ENCODE measurements at places on chromosomes 5 and 9.

GRCh38 chr5:112649882-112650281, 87.8 kb upstream of the APC start:
- no peak for DNase-seq

DNA sequence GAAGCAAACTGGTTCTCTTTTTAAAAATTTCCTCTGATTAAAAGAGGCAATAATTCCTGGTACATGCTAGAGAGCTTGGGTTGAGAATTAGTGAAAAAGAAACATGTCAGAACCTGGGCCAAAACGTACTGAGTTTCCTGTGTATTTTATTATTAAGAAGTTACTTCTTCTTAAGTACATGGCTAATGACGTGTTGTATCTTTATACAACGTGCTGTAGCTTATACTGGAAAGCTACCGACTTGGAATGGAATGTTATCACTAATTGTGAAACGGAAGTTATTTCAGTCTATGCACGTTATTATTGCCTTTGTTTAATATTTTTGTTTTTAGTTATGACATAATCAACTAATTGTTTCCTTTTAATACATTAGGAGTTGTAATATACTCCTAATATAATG, 43.1 kb downstream of the ZNF366 start:
- no peak for DNase-seq

GRCh38 chr5:91443761-91444467, 60.8 kb upstream of the ARRDC3 start:
- DNase-seq, result no peak

DNA sequence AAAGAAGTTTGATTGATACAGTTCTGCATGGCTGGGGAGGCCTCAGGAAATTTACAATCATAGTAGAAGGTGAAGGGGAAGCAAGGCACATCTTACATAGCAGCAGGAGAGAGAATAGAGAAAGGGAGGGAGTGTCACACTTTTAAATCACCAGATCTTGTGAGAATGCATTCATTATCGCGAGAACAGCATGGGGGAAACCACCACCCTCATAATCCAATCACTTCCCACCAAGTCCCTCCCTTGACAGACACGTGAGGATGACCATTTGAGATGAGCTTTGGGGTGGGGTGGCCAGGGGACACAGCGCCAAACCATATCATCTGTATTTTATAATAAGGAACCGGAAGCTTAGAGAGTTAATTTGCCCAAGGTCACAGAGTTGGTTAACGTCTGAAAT, 13.7 kb upstream of the FOCAD start:
- no peak for DNase-seq

GRCh38 chr5:108801776-108802175, 54.1 kb downstream of the FER start:
- DNase-seq, result no peak

GRCh38 chr5:174625591-174626350, 98.6 kb upstream of the MSX2 start:
- DNase-seq, result no peak

GRCh38 chr9:92342825-92343488, 17.2 kb downstream of the CENPP start:
- no peak for DNase-seq

DNA sequence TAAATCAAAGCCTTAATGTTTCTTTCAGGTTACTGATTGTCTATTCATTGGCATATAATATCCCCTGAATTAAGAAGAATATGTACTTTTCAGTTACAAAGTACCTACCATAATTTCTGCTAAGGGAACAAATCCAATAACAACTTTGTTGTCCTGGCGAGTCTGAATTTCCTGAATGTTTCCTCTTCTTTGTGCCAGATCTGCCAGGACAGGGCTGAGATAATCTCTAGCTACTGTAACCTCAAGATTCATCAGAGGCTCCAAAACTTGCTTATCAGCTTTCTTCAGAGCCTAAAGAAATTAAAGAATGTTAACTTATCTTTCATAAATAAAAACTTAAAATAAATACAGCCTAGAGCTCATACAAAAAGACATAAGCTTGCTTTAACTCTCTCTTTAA, 37.2 kb downstream of the HEXB start:
- DNase-seq, result no peak

DNA sequence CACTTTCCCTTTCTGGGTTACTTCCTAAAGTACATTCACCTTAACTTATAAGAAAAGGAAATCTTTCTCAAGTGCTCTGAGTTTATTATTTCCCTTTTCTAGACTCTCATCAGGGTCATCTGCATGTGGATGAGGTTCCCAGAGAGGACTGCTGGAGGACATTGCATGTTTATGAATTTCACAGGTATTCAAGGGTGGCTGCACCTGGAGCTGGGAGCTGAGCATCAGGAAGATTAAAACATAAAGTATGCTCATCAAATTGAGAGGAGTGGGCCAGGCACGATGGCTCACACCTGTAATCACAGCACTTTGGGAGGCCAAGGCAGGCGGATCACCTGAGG, 34.7 kb upstream of the PLIN2 start:
- no peak for DNase-seq

GRCh38 chr9:5994493-5994892, 20.9 kb downstream of the RANBP6 start:
- no peak for DNase-seq

GRCh38 chr5:37988454-37989046, 148.7 kb upstream of the GDNF start:
- no peak for DNase-seq

DNA sequence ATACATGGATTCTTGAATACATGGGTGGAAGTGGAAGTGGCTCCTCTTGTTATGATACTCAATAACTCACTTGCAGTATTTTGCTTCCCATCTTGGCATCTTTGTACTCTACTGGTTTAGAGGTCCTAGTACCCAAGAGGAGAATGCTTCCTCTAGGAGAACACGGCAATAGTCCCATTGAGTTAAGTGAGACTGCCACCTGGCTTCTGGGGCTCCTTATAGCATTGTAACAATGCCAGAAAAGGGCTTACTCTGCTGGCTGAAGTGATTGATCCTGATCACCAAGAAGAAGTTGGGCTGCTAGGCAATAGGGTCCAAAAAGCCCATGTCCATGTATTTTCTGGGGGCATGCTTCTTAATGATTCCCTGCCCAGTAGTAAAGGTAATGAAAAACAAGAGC, 627.6 kb upstream of the SGCD start:
- DNase-seq, result no peak

DNA sequence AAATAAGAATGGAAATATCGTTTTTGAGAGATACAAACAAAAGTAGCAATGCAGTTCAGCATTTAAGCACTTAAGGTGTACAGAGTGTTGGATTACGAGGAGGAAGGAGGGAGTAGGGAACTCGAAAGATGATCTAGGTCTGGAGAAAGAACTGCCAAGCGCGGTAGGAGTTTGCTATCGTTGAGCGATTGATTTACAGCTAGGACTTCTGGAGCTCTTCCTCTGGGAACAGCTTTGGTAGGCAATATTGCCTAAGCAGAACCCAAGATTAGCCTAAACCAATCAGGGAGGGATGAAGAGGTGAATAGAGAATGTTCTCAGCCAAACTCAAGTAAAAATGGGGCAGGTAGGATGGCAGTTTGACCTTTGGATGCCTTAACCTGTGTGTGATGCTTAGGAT, 965 bp downstream of the CLTA start:
- DNase-seq, result no peak

DNA sequence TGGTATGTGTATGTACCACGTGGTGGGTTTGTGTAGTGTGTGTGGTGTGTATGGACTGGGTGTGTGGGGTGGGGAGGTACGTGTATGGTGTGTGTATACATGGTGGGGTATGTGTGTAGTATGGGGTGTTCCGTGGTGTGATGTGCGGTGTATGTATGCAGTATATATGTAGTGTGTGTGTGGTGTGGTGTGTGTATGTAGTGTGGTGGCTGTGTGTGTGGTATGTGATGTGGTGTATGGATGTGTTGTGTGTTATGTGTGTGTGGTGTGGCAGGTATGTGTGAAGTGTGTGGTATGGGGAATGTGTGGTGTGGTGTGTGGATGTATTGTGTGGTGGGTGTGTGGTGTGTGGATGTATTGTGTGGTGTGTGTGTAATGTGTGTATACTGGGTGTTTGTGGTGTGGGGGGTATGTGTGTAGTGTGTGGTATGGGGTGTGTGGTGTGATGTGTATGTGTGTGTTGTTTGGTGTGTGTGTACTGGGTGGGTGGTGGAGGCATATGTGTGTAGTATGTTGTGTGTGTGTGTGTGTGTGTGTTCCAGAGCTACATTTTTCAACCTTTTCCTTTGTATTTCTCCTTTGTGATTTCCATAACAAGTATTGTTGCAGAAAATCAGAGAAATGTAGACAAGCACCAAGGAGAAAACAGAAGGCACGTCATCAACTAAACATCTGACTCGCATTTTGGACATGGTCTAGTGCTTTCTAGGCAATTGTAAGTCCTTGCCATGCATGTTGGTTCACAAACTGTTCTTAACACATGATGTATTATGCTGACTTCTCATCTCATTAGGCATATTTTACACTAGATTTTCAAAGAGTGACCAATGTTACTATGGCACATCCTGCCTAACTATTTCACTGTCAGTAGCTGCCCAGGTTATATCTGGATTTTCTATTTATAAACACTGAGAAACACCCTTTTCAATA, 13.2 kb downstream of the SEMA4D start:
- DNase-seq, result no peak

DNA sequence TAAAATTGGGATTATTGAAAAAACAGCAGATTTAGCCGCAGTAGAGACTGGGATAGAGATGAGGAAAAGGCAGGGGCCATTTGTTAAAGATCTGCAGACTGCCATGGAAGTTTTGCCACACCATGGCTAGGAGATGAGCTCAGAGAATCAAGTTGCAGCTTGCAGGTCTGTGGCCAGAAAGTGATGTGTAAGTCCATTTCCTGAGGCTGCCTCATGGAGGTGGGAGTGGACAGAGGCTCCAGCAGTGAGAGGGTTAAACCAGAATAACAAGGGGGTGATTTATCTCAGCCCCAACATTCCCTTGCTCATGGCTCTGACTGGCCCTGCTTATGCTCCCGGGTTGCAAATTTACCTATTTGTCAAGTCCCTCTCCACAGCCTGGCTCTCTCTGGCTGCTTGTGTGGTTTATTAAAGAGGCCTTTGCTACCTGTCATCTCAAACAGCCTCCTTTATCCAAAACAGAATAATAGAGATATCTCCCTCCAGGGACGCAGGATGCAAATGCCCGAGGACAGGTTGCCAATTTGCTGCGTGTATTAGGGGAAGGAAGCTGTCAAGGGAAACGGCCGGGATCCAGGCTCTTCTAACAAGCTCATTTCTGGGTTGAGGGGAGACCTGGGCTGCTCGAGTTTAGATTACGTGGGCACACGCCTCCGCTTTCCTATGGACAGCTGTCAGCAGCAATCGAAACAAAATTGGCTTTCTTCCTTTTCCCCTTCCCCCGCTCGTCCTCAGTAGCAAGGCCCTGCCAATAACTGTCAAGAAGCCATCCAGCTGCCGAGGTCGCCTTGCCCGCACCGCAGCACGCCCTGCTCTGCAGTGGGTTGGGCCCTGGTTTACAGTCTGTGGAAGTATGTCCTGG, 72.8 kb upstream of the PITX1 start:
- DNase-seq, result no peak

DNA sequence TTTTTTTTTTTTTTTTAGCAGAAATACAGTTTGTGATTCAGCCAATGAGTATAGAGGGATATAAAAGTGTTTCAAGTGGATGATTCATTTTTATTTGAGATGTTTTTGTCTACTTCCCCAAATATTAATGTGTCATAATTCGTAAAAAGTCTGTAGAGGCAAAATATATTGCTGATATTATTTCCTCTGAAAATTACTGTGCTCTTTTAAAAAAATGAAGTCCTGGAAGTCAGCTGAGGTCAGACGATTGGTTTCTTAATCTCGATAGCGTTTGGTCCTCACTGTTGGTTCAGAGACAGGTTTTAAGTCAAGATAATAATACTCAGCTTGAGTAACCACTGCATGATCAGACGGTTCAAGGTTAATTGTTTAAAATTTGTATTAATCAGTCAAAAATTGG, 19.5 kb downstream of the IL9 start:
- DNase-seq, result no peak

GRCh38 chr5:172224996-172225395, 31.0 kb downstream of the EFCAB9 start:
- no peak for DNase-seq

DNA sequence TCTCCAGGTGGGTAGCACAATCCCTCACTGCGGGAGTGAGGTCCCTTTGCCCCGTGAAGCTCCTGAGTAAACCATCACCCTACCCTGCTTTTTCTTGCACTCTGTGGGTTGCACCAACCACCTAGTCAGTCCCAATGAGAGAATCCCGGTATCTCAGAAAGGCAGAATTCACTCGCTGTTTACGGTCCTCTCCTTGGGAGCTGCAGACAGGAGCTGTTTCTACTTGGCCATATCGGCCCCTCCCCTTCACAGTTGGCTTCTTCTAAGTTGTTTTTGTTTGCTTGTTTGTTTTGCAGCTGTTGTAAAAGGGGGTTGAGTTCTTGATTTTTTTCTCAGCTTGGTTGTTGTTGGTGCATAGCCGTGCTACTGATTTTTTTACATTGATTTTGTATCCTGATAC, 237.0 kb upstream of the RASA1 start:
- no peak for DNase-seq

GRCh38 chr5:151592855-151593408, 1.8 kb upstream of the FAT2 start:
- DNase-seq, result no peak

GRCh38 chr5:82217917-82218316, 60.2 kb downstream of the RPS23 start:
- DNase-seq, result no peak

DNA sequence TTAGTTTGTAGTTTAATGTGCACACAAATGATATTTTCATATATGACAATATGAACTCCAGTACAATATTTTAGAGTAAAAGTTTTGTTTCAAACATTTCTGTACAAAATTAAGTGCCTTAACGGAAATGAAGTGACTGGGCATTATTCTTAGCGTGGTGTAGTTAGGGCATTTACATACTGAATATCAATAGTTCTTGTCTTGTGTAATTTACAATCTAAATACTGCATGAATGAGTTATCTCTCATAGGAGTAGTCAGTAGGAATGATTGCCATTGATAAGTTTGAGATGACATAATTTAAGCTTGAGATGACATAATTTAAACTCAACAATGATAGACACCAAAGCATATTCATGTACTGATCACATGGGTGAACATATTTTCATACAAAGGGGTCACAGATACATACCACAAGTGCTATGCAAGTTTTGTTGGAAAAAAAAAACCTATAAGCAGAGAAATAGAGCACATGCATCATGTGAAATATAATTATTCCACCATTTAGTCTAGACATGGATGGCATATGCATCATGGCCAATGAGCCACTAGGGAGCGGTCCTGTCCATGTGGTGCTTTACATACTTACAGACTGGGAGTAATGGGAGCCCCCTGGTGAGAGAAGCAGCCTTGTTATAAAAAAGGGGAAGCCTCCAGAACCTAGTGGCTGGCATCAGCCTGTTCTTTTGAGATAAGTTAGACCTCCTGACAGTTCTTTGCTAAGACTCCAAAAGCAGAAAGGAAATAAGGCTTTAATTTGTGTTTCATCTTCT, 1523.9 kb downstream of the MAT2B start:
- no peak for DNase-seq
